ENCODE measurements at places on chromosomes 3 and 15.

DNA sequence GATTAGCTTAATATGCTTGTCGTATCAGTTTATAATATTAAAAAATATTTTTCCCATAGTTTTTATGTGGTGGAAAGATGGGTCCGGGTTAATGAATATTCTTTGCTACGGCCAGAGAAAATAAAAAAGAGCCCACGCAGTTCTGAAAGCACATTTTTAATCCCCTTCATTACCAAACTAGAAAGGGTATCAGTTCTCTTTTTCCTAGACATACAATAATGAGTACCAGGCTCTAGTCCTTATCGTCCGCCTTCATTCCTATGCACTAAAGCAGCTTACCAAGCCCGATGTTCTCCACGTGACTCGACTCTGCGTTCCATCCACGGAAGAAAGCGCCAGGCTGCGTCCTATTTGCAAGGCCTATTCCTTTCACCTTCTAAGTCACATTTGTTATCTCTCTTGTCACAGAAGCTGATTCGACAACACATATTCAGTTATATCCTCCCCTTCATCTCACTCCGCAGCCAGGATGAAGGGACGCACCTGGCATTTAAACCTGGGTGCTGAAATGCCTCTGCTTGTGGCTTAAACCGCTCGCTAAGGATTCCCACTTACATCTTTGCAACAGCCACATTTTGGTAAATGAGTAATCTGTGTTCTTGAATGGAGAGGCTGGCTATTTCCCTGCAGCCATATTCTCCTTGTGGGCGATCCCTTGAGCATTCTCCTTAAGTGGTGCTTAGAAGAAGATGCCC lies 257.0 kb downstream of the CD47 start:
- DNase-seq, result no peak

DNA sequence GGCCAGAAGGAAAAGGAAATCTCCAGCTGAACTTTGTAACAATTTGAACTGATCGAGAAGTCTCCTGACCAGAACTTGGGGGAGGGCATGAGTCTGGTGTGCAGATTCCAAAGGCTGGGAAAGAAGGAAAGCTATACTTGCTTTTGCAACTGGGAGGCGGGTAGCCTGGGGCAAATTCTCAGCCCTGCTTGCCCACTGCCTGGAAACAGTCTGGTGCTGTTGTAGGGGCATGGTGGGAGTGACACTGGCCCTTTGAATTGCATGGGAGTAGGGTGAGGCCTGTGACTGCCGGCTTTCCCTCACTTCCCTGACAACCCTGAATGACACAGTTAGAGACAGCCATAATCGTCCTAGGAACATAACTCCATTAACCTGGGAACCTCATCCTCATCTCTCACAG lies 114.0 kb upstream of the POU1F1 start:
- DNase-seq, result no peak

- DNase-seq, result no peak
Measured at GRCh38 chr3:40841570-40842109, 316.9 kb downstream of the ZNF621 start.

- no peak for DNase-seq
Measured at GRCh38 chr3:41131224-41131623, 68.1 kb upstream of the CTNNB1 start.

- DNase-seq, result peak; percentile 70
Measured at GRCh38 chr3:187741403-187742350, 3.6 kb downstream of the BCL6 start.

- DNase-seq, result no peak
Measured at GRCh38 chr3:156040041-156040440, 80.3 kb upstream of the KCNAB1 start.

DNA sequence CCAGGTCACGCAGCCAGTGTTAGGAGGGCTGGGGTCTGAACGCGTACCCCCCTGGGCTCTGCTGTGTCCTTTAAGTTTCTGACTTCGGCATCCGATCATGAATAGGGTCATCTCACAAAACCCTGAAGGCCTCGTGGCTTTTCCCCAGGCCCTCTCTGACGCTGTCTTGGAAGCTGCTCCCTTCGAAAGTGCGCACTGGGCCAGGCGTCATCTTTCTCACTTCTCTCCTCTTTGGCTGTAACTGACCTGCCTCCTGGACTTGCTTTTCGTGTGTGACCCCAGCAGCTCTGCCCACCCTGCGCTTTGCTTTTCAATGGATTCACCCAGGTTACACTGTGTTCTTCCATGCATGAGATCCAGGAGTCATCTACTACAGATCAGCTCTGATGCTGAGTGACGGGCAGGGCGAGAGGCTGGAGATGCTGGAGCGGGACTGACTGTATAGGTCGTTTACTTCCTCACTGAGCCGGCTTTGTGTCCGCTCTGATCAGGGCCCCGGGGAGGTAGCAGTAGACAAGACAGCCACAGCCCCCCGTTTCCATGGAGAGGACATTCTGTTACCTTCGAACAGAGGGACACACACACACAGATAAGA lies 45.0 kb upstream of the PCSK6 start:
- no peak for DNase-seq

DNA sequence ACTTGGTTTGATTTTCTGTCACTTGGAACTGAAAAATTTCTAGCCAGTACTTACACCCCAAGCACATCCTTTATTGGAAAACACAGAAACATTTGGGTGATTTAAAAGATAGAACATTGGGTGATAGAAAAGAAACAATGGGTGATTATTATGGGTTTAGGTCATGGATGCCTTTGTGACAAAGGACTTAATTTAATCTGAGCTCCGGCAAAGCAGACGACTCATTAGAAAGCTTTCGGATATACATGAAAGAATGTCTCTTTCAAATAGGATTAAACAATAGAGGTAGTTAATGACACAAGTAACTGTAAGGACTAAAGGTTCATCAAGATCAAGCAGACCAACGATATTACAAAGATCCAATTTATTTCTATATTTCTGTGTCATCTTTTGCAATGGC lies 37.3 kb upstream of the CNTN4 start:
- DNase-seq, result no peak

- no peak for DNase-seq
Measured at GRCh38 chr15:40354408-40355171, 3.4 kb upstream of the DISP2 start.

DNA sequence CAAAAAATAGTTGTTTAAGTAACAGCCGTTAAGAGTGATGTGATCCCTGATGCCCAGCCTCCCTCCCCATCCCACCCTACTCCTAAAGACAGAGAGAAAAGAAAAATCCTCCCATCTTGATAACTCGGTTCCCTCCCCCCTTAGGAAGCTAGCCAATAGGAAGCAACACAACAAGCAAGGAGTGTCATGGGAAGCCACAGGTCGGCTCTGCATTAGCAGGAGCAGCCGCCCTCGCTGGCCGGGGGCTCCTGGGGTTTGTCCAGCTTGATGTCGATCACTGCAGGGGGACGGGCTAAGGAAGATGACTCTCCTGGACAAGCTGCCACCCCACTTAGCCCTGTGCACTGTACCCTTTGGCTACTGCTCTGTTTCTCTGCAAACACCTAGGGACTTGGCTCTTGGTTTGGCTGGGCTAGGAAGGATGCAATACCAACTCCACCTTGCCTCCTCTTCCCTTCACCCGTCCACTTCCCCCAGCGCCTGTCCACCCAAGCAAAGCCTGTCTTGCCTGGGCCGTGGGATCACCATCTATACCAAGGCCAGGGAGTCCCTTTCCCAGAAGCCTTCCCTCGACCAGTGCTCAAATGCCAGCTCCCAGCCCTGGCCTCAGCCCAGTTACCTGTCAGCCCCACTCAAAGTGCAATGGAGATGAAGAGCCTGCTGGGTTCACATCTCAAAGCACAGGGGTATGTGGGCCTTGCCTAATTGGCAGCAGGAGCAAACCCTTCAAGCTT lies 23.1 kb downstream of the SRPRB start:
- no peak for DNase-seq

DNA sequence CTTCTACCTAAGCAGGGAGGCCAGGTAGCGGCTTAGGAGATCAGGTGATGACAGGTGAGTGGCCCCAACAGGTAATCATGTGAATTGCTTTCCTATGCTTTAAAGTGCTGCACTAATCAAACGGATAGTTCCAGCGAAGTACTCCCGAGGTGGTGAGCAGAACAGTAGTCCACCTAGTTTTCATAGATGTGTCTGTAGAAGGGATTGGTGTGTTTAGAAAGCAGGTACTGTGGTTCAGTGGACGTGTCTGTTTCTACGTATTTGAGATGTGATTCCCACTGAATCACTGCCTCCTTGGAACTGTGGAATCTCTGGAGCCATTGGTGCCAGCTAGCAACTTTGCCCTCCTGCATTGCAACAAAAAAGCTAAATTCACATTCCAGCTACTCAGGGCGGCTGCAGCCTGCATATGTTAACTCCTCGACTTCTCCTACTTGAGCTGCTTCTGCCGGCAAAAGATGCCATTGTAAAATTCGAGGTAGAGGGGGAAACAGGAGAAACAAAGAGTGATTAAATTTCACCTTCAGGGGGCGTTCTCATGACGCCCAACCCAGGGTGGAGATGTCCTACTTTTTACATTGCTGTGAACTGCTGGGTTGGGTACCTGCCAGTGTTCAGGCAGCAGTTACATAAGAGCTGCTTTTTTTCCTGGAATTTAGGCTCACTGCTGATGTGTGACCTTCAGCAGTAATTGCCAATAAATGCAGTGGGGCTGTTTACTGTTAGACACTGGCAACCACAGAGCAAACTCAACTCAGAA lies 227.3 kb downstream of the ITPR1 start:
- no peak for DNase-seq

- no peak for DNase-seq
Measured at GRCh38 chr3:180036671-180037455, at the start of gene PEX5L. Gene PEX5L, minus strand, starts transcription at chr3:180036937. Its CDS starts 338 bp downstream, at chr3:180036599.

DNA sequence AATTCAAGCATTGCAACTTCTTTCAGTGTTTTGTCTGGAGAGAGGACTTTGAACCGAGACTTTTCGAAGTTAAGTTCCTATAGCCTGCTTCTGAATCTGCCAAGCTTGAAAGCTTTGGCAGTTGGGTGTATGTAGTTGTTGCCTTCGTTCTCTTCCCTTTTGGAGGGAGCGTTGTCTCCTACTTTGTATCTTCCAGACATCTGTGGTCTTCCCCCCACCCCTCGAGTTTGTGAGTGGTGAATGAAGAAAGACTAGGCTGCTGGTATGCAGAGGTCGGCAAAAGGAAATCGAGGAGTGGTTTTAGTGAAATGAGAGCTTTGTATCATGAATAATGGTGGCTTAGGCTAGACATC lies 1.3 kb downstream of the CTNNB1 start:
- DNase-seq, result peak; percentile 3

GRCh38 chr15:51243774-51244173 lies 94.6 kb downstream of the CYP19A1 start:
- DNase-seq, result no peak

- DNase-seq, result no peak
Measured at GRCh38 chr15:66771351-66771650, 69.3 kb downstream of the SMAD6 start.

- no peak for DNase-seq
Measured at GRCh38 chr3:30858894-30859389, 35.5 kb downstream of the GADL1 start.

DNA sequence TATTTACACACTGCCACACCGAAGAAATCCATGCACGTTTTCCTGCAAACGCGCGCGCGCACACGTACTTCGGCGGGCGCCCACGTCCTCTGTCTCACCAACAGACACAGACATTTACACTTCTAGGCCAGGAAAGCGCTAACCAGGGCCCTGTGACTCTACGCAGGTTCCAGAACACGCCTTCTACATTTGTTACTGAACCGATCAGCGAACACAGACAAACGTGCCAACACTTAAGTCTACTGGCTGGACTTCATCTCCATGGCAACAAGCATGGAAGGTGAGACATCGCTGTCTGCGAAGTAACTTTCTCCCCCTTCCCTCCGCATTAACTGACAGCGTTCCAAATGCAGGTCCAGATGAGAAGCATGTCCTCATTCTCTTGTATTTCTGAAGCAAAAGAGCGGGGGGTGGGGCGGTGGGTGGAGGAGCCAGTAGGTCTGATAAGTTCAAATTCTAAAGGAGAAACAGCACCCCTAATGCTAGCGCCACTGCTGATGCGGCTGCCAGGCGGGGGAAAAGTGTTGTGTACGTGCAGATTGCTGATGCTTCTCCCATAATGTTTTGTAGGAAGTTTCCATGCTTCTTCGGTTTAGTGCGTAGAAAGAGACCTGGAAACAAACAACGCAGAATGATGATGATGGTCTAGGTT lies at the start of gene CTXN2:
CTXN2 (plus strand) TSS at position 92 of the 652 bp plus-strand sequence. CDS start 9,636 bp downstream, outside the sequence.
- DNase-seq, result no peak

DNA sequence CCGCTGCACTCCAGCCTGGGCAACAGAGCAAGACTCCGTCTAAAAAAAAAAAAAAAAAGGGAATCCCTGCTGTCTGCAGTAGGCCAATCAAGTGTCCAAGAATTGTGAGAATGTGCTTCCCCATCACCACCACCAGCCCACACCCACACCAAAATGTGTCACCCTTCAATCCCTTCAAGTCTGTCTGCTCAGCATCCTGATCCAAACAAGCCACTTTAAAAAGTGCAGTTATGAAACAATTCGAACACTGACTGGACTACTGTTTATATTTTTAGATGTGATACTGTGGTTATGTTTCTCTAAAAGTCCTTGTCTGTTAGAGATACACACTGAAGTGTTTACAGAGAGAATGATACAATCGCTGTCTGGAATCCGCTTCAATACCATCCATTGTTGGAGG lies 78.1 kb upstream of the CGNL1 start:
- no peak for DNase-seq

Measured in T-helper 9 cell (primary cell).